ENCODE measurements at places on chromosomes 2 and 18.

DNA sequence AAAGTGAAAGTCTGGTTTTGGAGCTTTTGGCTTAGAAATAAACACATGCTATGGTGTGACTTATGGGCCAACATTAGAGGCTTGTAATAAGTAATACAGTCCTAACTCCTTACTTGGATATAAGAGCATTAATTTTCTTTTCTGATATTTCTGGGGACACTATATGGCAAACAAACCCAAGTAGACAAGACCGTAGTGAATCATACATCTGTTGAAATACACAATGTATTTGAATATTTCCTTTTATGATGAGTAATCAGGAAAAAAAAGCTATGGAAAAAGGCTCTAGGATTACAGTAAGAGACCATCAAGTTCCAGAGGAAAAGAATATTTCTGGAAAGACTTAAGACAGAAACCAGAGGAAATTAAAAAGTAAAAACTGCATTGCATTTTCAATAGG is 146.0 kb upstream of the CYP26B1 start:
- DNase-seq = no peak

DNA sequence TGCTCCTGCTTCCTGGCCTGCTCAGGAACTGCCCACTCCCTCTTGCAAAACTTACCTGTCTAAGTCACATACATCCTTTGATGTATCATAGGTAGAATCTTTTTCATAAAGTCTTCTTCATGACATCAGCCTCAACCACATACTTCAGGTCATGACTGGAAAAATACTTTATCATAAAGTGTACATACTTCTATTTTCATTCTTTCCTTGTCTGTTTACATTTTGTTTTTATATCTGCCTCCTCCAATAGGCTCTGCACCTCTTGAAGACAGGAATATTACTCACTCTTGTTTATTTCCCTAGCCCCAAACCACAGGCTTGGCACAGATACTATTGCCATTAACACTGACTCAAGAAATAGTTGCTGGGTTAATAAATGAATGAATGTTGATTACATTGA is 43.6 kb upstream of the ZNF804A start:
- no peak for DNase-seq

- DNase-seq = no peak
Measured at GRCh38 chr18:11944252-11944651, 36.1 kb upstream of the MPPE1 start.

DNA sequence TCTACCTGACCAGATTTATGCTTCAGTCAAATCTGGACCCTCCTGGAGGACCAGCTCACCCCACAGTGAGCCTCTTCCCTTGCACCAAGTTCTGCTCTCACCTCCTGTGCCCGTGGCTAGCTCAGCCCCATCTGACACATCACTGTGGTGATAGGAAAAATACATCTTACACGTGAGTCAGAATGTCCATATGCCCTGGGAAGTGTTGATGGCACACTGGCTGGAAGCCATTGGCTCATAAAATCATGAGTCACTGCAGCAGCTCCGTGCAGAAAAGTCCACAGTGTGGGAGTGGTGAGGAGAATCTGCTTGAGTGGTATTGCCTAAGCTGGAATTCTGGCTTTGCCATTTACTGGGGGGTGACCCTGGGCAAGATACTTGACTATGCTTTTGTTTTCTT is 42.6 kb upstream of the RAPGEF4 start:
- no peak for DNase-seq

DNA sequence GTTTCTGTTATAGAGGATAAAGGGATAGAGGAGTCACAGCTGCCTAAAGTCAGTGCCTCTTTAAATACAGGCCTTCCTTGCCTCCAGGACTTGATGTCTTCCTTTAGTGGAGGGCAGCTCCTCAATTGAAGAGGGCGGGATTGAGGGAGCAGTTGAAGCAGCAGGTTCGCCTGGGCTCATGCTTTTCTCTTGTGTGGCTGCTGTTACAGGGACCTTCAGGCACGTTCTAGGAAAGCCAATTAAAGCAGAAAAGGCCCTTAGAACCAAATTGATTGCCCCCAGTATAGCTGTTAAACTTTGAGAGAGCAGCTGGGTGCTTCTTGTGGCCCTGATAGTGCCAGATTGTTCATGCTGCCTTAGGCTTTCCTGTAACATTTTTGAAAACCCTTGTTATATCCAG is 42.0 kb upstream of the LTBP1 start:
- DNase-seq = no peak

DNA sequence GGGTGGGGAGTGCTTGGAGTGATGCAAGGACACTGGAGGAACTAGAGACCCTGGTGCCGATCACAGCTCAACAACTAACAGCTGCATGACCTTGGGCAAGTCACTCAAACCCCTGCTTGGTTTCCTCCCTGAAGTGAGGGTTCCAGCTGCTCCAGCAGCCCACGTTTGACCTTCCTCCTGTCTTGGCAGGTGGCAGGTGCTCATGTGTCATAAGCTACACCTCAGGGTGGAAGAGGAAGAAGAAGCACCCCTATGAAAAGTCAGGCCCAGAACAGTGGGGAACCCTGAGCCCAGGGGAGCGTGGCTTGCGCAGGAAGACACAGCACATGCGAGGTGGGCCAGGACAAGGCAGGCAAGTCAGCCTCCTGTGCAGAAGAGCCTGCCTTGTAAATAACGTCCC is 42.4 kb downstream of the MRPL35 start:
- DNase-seq = no peak

DNA sequence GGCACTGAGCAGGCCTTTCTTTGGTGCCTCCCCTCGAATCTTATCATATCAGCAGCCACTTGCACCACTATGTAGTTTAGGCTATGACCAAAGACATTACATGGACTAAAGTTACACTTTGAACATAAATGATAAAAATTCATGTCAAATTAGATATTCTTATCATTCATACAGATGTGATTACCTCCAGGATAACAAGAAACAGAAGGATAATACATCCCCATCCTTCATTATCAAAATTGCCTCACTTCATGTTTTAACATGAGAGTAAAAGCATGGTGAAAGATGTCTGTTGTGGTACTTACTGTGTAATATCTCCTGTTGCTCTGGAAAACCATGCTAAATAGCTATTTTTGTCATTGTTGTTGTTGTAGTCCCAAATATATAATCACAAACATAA is 230.8 kb upstream of the RND3 start:
- DNase-seq = no peak

DNA sequence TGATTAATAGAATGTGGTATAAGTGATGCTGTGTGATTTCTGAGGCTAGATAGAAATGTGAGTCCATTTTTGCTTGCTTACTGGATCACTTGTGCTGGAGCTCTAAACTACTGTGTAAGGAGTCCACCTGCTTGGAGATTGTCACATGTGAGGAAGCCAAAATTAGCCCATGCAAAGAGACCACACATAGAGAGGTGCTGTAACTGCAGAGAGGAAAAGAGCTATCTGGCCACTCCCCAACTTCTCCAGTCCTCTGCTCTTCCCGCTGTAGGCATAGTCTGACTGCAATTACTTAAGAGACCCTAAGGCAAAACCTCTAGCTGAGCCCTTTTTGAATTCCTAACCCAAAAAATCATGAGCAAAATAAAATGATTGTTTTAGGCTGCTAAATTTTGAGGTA is 120.6 kb upstream of the FBXO11 start:
- DNase-seq = no peak
